NT2/D1 (cell line): ENCODE measurements at places on chromosomes 13 and 19.

- no peak for DNase-seq
Observed at GRCh38 chr19:48190288-48190884, 19.9 kb downstream of the ZSWIM9 start.

GRCh38 chr19:44141191-44142058, at the start of gene ZNF234:
TSS of gene ZNF234 (plus strand) at chr19:44141554. CDS start at chr19:44144633, 3,079 bp downstream.
- DNase-seq: no peak

DNA sequence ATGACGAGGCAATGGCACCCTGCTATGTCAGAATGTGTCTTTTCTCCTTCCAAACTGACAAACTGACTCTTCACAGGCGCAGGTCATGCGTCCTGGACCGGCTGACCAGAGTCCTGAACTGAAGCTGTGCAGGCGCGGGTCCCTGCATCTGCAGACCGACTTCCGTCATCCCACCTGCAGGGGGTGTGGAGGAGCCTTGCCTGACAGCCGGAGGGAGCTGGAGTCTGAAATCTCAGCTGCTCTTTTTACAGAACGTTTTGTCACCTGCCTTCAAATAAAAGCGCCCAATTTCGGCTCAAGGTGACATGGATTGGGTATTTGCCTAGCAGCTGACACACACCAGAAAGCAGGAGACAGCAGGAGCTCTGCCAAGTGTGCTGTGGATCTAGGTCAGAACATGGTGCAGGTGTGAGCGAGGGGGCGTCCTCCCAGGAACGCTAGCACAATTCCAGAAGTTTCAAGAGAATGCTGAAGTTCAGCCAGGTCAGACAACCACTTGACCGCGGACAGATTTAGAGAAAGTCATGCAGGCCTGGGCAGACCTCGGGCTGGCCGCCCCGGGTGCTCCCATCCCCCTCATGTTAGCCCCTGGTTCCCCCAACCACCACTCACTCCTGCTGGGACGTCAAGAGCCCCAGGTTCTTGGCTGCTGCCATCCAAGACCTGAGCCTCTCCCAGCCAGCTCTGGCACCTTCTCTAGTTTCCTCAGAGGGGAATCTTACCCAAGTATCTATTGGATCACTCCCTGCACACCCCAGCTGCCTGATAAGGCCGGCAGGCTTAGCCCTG, 32.8 kb downstream of the ELL start:
- DNase-seq: no peak

DNA sequence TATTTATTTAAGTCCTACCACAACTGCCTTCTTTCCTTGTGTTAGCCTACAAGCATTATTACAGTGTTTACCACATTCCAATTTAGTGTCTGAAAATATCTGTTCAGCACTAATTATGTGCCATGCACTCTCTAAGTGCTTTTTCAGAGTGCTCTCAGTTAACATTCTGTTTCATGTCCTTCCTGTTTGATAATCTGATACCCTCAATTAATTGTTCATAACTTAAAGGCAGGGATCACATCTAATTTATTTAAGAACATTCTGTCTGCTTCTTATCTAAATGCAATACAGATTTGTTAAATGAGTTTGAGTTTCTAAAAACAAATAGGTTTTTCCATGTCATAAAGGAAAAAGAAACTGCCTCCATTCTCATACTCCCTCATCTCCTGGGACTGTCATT, 649.6 kb upstream of the ATXN8OS start:
- no peak for DNase-seq

DNA sequence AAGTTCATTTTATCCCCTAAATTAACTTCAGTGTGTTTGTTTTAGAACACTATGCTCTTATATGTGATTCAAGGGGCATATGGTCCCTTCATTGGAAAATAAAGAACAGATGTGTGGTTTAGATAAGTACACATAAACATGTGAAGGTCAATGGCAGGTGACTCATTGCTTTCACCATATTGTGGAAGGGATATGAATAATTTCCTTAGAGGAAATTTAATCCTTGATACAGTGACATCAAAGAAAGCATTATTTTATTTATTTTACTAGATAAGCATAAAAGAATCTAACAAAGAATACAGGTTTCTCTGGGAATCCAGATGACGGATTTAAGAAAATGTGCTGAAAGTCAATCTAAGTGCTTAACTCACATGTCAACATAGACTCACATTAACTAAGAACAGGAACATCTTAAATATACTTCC, 373.5 kb downstream of the KCTD12 start:
- no peak for DNase-seq

- no peak for DNase-seq
Observed at GRCh38 chr19:37942516-37942902, 35.5 kb downstream of the SIPA1L3 start.

- no peak for DNase-seq
Observed at GRCh38 chr13:40518481-40518882, 148.0 kb downstream of the FOXO1 start.

- DNase-seq: no peak
Observed at GRCh38 chr19:1675633-1676350, 23.4 kb upstream of the TCF3 start.
